ENCODE measurements at places on chromosomes 7 and 10.

GRCh38 chr7:121303422-121304101, 25.2 kb upstream of the WNT16 start:
- DNase-seq = no peak

DNA sequence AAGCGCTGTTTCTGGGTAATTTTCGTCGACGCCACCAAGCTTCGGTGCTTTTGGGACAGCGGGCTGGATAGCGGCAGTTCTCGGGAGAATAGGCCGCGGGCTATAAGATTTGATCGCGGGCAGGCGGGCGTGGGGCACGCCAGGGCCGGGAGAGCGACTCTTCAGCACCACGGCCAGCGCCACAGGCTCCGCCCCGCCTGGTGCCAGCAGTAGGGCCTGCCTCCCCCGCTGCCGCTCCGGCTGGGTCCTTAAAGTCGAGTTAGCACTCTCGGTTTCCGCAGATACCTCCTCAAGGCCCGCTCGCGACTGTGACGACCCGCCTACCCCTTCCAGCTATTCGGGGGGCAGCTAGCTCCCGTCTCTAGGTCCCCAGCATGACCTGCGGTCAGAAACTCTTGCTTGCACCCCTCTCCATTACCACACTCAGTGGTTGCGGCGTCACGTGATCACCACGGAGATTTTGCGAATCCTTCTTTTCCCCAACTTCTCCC, 9.4 kb downstream of the NXPH1 start:
- peak; percentile 58 for DNase-seq

DNA sequence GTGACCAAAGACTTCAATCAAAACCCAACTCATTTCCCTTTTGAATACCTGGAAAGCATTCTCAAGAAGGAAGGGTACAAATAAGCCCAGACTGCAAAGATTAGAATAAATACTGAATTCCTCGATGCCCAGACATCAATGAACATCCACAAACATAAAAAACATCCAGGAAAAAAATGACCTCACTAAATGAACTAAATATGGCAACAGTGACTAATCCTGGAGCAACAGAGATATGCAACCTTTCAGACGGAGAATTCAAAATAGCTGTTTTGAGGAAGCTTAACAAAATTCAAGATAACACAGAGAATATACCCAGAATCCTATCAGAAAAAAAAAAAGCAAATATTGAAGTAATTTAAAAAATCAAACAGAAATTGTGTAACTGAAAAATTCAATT, 43.2 kb downstream of the PCLO start:
- DNase-seq = no peak

GRCh38 chr10:133274751-133275683, 1.7 kb downstream of the ADAM8 start:
- DNase-seq = peak; percentile 83

DNA sequence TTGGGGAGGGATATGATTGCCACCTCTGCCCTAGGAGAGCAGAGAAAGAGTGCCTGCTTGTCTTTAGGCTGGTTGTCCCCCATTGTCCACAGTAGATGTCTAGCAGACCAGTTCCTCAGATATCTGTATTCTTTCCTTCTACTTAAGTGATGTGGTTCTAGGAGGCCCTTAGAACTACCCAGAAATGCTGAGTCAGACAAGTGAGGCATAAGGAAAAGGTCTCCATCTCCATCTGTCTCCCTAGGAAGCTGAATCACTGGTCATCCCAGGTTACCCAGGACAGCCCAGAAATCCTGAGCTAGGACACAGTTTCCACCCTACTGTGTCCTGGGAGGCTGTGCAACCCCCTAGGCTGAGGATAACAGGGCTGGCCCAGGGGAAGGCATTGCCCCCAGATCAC, 93.4 kb upstream of the INHBA start:
- DNase-seq = no peak

All from stimulated activated CD4-positive, alpha-beta T cell treated with anti-CD3 and anti-CD28 coated beads, Interleukin-4, amount 100 ng/mL, for 1 hour (primary cell).